SHP77 (cell line): ENCODE measurements at places on chromosomes 1 and 21.

GRCh38 chr1:74050386-74050785 is 147.6 kb downstream of the LRRIQ3 start:
- no peak for DNase-seq

DNA sequence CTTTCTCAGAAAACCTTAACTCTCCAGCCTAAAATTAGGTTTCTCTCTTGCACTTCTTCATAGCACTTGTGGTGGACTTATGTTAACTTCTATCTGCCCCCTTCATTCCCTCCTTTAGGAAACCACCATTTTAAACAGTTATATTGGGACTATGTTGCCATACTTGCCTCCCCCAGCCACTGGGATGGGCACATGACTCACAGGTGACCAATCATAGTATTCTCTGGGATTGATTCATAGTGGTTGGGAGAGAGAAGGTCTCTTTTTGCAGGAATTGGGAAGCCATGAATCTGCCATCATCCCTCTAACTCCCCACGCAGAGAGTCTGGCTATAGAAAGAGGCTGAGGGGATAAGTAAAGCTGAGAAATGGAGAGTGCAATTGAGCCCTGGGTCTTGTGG is 50.4 kb upstream of the NRDC start:
- DNase-seq: no peak

GRCh38 chr1:91731815-91732214 is 154.1 kb downstream of the TGFBR3 start:
- DNase-seq: no peak

DNA sequence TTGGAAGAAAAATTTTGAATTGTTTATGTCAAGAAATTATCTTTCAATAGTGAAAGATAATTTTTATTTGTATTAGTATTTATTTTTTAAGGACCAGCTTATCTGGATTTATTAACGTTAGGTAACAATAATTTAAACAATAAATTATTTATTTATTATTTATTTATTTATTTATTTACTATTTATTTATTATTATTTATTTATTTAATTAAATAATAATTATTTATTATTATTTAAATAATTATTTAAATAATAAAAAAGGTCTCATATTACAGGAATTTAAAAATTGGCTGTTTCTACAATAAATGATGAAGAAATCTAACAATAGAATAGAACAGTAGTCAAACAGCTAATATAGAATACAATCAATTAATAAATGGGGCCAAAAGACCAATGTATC is 618.7 kb upstream of the BRINP3 start:
- no peak for DNase-seq

GRCh38 chr1:2541619-2542245 is 11.7 kb upstream of the HES5 start:
- DNase-seq: peak; percentile 22

GRCh38 chr1:40389871-40390560 is 16.5 kb downstream of the SMAP2 start:
- no peak for DNase-seq

DNA sequence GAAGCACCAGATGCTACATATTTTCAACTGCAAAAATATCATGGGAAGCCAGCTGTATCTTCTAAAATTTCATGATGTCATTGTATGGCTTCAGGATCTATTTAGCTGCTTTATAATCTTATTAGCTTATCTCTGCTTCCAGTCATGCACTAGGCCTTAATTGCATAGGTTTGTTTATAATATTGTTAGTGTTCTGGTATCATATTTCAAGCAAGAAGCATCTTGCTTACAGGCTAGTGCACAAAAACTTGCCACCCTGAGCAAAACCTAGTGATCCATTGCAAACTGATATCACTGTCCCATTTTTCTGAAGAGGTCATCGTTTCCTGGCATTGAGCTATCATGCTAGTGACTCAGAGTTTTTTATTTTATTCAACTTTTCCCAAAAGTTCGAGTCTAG is 15.7 kb upstream of the NRIP1 start:
- DNase-seq: no peak

DNA sequence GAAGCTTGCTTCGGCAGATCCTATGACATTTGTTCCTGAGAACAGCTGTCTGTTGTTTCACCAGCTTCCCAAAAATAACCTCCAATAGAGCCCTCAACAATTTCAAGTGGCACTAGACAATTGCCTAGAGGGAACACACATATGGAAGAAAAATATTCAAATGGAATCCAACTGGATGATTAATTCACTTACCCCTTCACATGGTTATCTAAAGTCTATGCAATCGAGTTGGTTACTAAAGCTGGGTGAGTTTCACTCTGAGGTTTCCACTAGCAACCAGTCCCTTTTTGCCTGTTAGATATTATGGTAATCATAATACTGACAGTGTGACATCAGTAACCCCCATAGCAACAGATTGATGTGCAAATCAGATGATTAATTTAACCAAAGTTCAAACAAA is at the start of gene LEMD1:
Gene LEMD1, minus strand, starts transcription at position 259 of the 400 bp plus-strand sequence. CDS start 1,520 bp downstream, outside the sequence.
- no peak for DNase-seq

DNA sequence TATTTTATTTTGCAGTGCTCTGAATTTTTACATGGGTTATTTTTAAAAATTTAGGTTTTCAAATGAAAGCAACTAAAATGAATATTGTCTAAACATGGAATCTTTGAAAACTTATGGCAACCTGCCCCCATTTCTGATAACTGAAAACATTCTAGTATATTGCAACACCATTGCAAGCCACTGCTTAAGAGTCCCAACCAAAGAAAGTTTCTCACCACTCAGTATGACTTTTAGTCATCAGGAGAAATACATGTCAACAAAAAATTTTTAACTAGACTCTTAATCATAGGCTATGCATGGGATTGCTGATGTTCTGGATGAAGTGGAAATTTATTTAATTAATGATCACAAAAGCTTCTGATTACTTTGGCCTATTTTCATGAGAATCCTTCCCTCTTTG is 112.1 kb downstream of the TNFSF18 start:
- no peak for DNase-seq

- DNase-seq: no peak
These were observed 1.0 kb upstream of the PRAMEF12 start for GRCh38 chr1:12772520-12772919.

- DNase-seq: peak; percentile 30
These were observed 9.8 kb downstream of the ITSN1 start for GRCh38 chr21:33651965-33652680.

DNA sequence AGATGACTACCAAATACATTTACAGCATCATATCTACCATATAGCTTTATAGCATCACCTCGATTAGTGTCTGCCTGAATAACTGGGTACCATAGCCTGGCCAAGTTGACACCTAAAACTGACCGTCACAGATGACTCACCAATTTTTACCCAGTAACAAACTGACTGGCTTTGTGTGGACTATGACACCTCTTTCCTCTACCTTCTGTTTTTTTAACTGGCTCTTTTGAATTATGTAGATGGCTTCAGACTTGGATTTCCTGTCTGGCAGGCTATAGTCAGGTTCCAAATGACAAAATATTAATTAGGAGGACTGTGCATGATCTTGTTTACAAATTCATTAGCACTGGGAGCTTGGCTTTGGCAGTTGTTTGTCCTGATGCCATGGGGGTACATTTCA is 360.3 kb downstream of the TGFB2 start:
- DNase-seq: no peak

DNA sequence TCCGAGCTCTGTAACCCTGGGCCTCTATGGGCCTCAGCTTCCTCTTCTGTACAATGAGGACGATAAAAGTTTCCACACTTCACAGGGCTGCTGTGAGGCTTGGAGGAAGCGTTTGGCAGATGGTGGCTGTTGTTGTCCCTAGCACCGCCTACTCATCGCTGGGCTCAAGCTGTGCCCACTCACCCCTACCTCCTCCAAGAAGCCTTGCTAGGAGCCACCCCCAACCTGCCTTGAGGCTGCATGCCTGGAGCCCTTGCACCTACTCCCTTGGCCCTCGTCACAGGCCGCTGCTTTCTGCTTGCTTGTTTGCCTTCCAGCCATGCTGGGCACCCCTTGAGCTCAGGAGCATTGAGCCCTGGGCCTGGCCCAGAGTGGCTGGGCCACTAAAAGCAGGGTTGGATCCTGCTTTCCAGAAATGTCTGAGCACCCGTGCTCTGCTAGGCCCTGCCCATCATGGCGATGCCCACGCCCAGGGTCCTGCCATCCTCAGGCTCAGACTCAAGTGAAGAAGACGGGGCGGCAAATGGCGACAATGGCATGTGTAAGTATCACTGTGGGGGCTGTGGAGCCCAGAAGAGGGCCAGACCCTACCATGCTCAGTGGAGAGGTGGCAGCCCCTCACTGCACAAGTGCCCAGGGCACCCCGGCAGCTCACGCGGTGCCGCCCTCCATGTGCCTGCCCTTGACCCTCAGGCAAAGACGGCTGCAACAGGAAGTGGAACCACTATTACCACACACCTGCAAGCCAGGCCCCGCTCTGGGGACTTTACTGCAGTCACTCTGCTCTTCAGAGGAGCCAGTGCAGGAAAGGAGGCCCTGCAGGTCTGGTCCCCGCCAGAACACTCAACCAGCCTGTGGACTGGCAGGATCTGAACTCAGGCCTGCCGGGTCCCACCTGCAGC is 9.5 kb downstream of the SH3BGRL3 start:
- no peak for DNase-seq

DNA sequence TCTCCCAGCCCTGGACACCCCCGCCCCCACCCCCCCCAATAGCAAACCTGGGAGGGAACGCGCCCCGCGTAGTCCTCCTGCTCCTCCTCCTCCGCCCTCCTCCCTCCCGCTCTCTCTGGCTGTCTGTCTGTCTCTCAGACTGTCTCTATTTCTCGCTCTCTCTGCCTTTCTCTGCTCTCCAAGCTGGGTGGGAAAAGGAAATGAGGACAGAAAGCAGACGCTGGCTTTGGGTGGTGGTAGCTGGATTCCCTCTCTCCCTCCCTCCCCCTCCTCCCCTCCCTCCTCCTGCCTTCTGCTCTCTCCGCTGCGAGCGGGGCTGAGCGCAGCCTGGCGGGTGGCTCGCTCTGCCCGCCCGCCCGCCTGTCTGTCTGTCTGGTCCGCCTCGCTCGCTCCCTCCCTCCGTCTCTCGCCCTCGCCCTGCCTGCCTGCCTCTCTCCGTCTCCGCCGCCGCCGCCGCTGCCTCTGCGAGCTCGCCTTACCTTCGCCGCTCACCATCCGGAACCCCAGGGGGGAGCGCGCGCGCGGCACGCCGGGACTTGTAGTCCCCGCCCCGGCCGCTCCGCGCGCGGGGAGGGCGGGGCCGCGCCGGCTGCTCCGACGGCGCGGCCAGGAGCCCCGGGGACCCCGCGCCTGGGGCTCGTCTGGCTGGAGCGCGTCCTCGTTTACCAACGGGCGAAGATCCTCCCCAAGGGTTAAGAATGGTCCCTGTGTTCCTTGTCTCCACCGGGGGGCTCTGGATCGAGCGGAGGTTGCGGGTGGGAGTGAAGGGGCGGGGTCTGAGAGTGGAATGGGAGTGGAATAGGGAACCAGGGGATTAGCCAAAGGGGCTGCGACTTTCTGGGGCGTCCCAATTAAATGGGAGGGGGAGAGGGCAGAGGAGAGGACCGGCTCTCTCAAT is at the start of gene AHDC1:
Gene AHDC1, minus strand, starts transcription at position 464 of the 898 bp plus-strand sequence. CDS start 52,029 bp downstream, outside the sequence.
- DNase-seq: peak; percentile 90

GRCh38 chr1:198253668-198254067 is 96.9 kb downstream of the NEK7 start:
- no peak for DNase-seq

DNA sequence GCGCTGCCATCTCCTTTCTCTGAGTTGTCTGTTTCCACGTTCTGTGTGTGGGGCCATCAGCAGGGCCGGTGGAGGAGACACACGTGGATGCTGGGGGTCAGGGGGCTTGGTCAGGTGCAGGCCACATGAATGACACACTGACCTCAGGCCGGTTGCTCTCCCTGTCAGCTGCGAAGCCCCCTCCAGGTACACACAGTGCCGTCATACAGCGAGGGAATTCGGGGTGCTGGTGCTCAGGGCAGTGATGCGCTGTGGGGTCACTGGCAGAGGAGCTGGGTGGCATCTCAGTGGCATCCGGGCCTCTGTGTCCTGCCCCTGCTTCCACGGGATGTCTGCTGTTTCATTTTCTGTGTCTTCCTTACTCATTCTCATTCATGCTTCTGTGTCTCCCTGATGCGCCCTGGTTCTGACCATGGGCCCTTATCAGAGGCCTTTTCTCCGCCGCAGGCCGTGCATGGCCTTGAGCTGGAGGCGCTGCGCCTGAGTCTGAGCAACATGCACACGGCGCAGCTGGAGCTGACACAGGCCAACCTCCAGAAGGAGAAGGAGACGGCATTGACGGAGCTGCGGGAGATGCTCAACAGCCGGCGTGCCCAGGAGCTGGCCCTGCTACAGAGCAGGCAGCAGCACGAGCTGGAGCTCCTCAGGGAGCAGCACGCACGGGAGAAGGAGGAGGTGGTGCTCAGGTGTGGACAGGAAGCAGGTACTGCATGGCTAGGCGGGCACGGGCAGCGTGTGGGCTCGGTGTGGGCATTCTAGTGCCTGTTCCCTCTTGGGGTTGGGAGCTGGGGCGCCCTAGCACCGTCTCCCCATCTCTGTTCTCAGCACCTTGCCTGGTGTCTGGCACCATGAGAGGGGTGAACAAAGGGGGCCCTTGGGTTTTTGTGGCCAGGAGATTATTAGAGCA is 22.6 kb downstream of the PCNT start:
- DNase-seq: no peak

- DNase-seq: no peak
These were observed 63.5 kb upstream of the KIAA1614 start for GRCh38 chr1:180849031-180849775.

GRCh38 chr1:226762988-226763904 is 24.2 kb upstream of the ITPKB start:
- DNase-seq: no peak

DNA sequence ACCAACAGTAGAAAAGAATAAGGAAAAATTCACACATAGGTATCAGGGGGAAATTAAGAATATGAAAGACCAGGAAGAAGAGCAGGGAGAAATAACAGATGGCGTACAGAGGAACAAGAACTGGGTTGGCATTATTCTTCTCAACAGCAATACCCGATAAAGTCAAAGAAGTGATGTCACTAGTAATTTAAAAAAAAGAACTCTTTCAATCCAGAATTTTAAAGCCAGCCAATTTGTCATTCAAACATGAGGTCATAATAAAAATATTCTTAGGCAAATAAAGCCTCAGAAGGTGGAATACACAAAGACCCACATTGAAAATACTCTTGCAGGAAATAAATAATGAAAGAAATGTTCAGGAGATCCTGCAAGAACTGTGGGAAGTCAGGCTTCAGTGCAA is 8.8 kb downstream of the NCMAP start:
- DNase-seq: no peak

DNA sequence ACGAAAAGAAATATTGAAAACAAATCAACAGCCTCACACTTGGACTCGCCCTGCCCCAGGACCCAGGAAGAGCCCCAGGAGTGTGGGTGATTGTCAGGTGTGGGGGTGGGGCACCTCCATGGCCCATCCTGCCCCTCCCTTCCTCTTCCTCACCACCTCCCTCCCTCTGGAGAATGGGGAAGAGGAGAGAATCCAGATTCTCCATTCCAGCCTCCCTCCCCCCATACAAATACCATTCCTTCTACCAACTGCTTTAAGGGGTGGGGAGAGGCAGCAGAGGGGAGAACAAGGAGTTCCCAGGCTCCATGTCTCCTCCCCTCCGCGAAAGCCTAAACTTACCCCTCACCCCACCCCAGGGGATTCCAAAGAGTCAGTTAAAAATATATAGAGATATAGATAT is 36.7 kb downstream of the MEF2D start:
- DNase-seq: no peak

GRCh38 chr1:39852876-39853275 is 30.4 kb downstream of the TRIT1 start:
- no peak for DNase-seq
